ENCODE measurements at places on chromosomes 7 and 10. TPM values are rescaled to one million over a fixed set of nuclear protein-coding genes. Genes with fewer than 3 reads are reported as not detected.

DNA sequence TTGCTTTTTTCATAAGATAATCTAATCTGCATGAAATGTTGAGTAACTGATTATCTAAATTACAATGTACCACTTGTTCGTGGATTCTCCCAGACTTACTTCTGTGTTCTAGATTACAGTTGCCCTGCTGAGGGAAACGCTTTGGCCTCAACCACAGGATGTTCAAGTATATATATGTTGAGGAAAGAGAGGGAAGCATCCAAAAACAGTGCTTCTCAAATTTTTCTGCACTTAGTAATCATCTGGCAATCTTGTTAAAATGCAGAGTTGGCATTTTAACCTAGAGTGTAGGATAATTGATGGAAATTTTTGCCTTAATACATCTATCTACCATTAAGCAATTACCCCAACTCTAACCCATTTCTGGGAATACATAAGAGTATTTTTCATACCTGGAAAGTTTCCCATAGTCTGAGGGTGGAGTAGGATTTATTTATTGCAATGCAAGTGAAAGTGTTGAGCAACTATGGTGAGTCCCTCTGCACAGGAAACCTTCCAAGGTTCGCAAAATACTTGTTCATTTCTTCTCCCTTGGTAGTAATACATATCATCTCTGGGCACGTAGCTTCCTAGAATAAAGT lies 59.6 kb upstream of the C1GALT1 start:
- peaks cover 14% of the 10 kb centered on the region for H3K4me1 ChIP-seq
- no peaks in the 10 kb centered on the region for H3K36me3 ChIP-seq
- H3K27ac ChIP-seq: no peak overlapping the region
- DNase-seq: peak; percentile 3
- H3K4me3 ChIP-seq: no peak overlapping the region

DNA sequence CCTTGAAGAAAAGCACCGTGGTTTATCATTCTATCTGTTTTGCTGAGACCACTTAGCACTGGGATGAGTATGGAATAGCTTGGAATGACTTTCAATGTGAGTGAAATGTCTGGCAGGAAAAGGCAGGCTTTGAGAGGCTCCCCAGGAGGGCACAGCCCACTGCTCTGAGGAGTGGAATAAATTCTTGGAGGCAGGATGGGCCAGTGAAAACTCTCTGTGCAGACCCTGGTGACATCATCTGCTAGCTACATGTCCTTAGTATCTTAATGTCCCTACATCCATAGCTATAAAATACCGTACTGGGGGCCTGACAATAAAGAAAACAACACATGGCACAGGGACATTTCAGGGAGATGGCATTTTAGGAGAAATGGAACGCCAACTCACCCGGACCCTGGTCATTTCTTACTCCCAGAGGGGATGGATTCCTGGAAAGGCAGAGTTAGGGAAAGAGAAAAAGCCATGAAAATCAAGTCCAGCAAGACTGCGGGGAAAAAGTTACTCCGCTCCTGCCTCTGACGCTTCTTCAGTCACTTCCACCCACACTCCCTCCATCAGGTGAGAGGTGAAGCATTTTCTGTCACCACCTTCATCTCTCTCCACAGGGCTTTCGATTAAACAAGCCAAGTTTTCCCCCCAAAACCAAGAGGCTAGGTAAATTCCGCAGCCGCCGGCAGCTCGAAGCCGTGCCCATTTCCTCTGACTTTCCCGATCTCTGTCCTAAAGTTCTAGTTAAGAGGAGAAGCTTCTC lies 991 bp downstream of the ZNF239 start:
- no peak for DNase-seq
- peaks cover 37% of the 10 kb centered on the region for H3K4me1 ChIP-seq
- H3K27ac ChIP-seq: peak overlapping the region; percentile 89
- H3K36me3 ChIP-seq: peaks cover 20% of the 10 kb centered on the region
- peak overlapping the region; percentile 91 for H3K4me3 ChIP-seq
- no peaks in the 10 kb centered on the region for H3K27me3 ChIP-seq

GRCh38 chr7:29843093-29843492 lies 36.8 kb downstream of the WIPF3 start:
- peaks cover 7% of the 10 kb centered on the region for H3K4me1 ChIP-seq
- H3K27ac ChIP-seq: no peak overlapping the region
- no peaks in the 10 kb centered on the region for H3K36me3 ChIP-seq
- H3K27me3 ChIP-seq: peaks cover 15% of the 10 kb centered on the region
- no peak overlapping the region for H3K4me3 ChIP-seq

DNA sequence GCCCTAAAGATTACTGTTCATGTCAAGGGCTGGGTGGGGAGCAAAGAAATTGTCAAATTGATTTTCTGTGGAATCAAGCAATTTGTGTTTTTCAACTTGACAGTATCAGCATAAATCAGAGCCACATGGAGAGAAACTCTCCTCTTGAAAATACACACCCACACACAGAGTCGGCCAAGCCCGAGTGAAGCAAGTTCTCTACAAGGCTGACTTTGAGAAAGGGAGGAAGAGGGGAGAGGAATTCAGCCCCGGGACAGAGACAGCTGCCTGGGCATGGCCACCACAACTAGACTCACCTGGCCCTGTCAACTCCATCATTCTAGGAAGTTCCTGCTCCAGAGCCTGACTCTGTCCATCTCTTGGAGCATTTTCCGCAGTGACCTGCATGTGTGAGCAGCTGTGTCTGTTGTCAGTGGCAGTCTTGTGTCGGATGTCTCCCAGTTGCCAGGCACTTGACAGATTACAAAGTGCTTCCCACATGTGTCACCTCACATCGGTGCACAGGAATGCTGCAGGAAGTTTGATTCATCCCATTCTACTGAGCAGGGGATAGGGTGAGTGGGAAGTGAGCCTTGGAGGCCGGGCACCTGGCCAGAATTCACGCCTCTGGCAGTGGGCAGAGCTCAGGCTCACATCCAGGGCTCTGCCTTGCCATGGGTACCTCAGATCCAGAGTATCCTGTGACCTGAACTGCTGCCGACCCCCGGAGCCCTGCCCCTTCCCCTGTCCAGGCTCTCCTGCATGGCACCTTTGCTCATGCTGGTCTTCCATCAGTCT lies 37.9 kb downstream of the ADAM12 start:
- H3K27me3 ChIP-seq: peaks cover 7% of the 10 kb centered on the region
- H3K4me3 ChIP-seq: peak overlapping the region; percentile 57
- peak overlapping the region; percentile 88 for H3K27ac ChIP-seq
- peak; percentile 94 for DNase-seq
- peaks cover 22% of the 10 kb centered on the region for H3K4me1 ChIP-seq

GRCh38 chr7:112080441-112080840 lies 125.8 kb downstream of the DOCK4 start:
- DNase-seq: peak; percentile 74
- no peaks in the 10 kb centered on the region for H3K36me3 ChIP-seq
- peak overlapping the region; percentile 63 for H3K27ac ChIP-seq
- peak overlapping the region; percentile 44 for H3K4me3 ChIP-seq

GRCh38 chr7:4000139-4000538 lies 682.0 kb upstream of the FOXK1 start:
- no peak for DNase-seq
- no peak overlapping the region for H3K27ac ChIP-seq
- H3K36me3 ChIP-seq: no peaks in the 10 kb centered on the region
- H3K4me3 ChIP-seq: no peak overlapping the region

DNA sequence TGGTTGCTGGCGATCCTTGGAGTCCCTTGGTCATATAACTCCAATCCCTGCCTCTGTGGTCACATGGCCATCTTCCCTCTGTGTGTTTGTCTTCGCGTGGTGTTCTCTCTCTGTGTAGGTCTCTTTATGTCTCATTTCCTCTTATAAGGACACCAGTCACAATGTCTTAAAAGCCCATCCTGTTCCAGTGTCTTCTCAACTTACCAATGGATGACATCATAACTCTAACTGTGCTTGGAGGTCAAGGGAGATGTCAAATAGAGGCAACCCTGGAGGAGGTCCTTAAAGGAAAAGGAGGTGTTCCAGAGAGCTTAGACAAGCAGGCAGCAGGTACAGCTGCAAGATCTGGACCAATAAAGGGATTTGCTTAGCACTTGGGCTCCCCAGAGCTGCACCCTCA lies 143.0 kb downstream of the BUB3 start:
- no peak for DNase-seq
- no peaks in the 10 kb centered on the region for H3K36me3 ChIP-seq
- H3K4me3 ChIP-seq: no peak overlapping the region
- no peaks in the 10 kb centered on the region for H3K4me1 ChIP-seq

DNA sequence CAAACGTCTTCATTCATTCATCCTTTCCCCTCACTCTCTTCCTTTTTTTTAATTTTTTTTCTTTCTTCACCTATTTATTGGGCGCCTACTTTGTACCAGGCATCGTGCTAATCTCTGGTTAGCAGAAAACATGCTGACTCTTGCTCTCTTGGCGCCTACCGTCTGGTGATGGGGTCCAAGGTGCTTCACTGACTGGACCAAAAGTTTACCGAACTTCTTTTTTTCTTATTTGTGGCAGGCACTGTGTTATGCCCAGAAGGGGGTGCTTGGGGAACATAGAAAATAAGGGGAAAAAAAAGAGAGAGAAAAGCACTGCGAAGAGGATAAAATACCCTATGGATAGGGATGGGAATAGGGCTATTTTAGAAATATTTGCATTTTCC lies 505 bp upstream of the FAM204A start:
- H3K36me3 ChIP-seq: no peaks in the 10 kb centered on the region
- H3K27me3 ChIP-seq: no peaks in the 10 kb centered on the region
- DNase-seq: no peak
- H3K4me3 ChIP-seq: peak overlapping the region; percentile 93

DNA sequence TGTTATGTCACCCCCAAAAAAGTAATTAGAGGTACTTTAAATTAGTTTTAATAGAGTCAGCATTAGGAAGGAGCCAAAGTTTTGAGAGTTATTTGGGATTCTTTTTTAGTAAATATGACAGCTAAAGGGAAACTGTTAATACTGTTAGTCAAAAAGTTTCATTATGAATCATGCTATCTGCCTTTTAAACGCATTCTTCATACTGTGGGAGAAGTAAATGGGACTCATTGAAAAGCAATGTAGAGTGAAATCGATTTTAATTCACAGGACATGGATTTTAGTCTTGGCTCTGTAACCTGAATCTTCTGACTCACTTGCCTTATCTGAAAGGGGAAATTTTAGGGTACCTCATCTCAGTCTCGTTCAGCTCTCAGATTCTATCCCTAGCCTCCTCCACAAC lies 105.1 kb downstream of the AASS start:
- H3K4me1 ChIP-seq: peaks cover 18% of the 10 kb centered on the region
- H3K27me3 ChIP-seq: no peaks in the 10 kb centered on the region
- peak overlapping the region; percentile 48 for H3K4me3 ChIP-seq
- peak; percentile 1 for DNase-seq

- no peak overlapping the region for H3K27ac ChIP-seq
- H3K36me3 ChIP-seq: no peaks in the 10 kb centered on the region
- no peak for DNase-seq
- peaks cover 55% of the 10 kb centered on the region for H3K4me1 ChIP-seq
Observed at GRCh38 chr10:103718247-103718620, 137.1 kb downstream of the SH3PXD2A start.

- no peak overlapping the region for H3K4me3 ChIP-seq
- DNase-seq: no peak
- H3K27ac ChIP-seq: no peak overlapping the region
- peaks cover 4% of the 10 kb centered on the region for H3K27me3 ChIP-seq
- no peaks in the 10 kb centered on the region for H3K36me3 ChIP-seq
Observed at GRCh38 chr7:37104822-37105518, 343.7 kb downstream of the ELMO1 start.

GRCh38 chr10:133614830-133615580 lies 11.6 kb downstream of the FRG2B start:
- no peak overlapping the region for H3K27ac ChIP-seq
- H3K4me3 ChIP-seq: no peak overlapping the region
- no peaks in the 10 kb centered on the region for H3K36me3 ChIP-seq
- no peaks in the 10 kb centered on the region for H3K4me1 ChIP-seq

DNA sequence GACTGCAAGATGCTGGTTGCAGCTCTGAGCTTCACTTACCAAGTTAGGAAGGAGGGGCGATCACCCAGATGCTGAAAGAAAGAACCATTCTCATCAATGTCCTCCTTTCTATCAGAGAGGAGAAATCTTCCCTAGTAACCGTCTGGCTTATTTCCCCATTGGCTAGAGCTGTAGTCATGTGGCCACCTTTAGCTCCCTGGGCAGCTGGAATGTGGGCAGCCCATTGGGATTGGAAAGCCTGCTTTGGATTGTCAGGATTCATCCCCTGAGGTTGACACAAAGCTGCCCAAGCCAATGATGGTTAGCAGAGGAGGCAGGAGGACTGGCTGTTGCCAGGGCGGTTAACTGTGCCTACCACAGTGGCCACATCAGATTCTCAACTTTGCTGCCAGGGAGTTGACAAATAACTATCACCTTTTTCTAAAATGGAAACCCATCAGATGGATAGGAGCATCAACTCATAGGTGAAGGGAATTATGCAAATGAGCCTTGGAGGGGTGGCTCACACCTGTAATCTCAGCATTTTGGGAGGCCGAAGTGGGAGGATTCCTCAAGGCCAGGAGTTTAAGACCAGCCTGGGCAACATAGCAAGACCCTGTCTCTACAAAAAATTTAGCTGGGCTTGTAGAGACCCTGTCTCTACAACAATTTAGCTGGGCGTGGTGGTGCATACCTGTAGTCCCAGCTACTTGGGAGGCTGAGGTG lies 206.4 kb upstream of the GALNT17 start:
- no peak overlapping the region for H3K4me3 ChIP-seq
- no peaks in the 10 kb centered on the region for H3K4me1 ChIP-seq
- H3K27me3 ChIP-seq: no peaks in the 10 kb centered on the region

GRCh38 chr10:34046506-34047034 lies 712.1 kb upstream of the NRP1 start:
- H3K4me1 ChIP-seq: peaks cover 13% of the 10 kb centered on the region
- no peak overlapping the region for H3K4me3 ChIP-seq
- peaks cover 47% of the 10 kb centered on the region for H3K27me3 ChIP-seq
- no peak overlapping the region for H3K27ac ChIP-seq
- DNase-seq: no peak
- 0 out of 2 replicates have a peak, but pooled peaks cover 4% of the 10 kb centered on the region for H3K36me3 ChIP-seq

DNA sequence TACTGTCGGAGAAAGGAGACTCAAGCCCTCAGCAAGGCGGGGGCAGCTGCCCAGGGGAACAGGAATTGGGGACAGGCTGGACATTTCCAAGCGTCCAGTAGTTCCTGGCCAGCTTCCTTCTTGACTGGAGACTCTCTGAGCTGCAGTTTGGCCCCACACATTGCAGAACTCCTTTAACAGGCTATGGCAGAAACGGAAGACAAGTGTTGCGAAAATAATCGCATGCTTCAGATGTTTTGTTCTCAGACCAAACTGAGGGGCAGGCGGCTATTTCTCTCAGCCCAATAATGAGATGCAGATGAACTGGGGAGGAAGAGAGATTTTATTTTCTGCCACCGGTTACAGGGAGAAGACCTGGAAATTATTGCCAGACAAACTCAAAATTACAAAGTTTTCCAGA lies 88.0 kb upstream of the PFKP start:
- H3K27ac ChIP-seq: peak overlapping the region; percentile 94
- peak overlapping the region; percentile 47 for H3K4me3 ChIP-seq

GRCh38 chr7:39967406-39968161 lies 17.5 kb downstream of the CDK13 start:
- peaks cover 34% of the 10 kb centered on the region for H3K4me1 ChIP-seq
- peaks cover 31% of the 10 kb centered on the region for H3K36me3 ChIP-seq
- H3K27ac ChIP-seq: no peak overlapping the region
- no peaks in the 10 kb centered on the region for H3K27me3 ChIP-seq
- DNase-seq: no peak

GRCh38 chr7:64875258-64875657 lies 27.8 kb upstream of the ZNF273 start:
- no peak overlapping the region for H3K4me3 ChIP-seq
- H3K4me1 ChIP-seq: no peaks in the 10 kb centered on the region
- H3K27me3 ChIP-seq: peaks cover 11% of the 10 kb centered on the region
- H3K27ac ChIP-seq: no peak overlapping the region

Gene GPER1
- total RNA-seq: 4.6 TPM

Gene CDK1
- 44.5 TPM for total RNA-seq

Gene CCL24
- not detected for total RNA-seq

Gene RGR
- total RNA-seq: not detected

Gene PTEN
- total RNA-seq: 64.4 TPM

Gene BICC1
- 60.5 TPM for total RNA-seq

Gene PLA2G12B
- total RNA-seq: not detected

Gene ANXA11
- total RNA-seq: 259 TPM

Measured in HFFc6 (cell line).